NCI-H1417 treated with DMSO at 0.1 percent for 48 hours (cell line): ENCODE measurements at places on chromosomes 7 and 10.

- DNase-seq, result no peak
Observed at GRCh38 chr10:71431239-71432100, 34.8 kb downstream of the CDH23 start.

- no peak for DNase-seq
Observed at GRCh38 chr10:132406750-132407149, 9.8 kb downstream of the PWWP2B start.

DNA sequence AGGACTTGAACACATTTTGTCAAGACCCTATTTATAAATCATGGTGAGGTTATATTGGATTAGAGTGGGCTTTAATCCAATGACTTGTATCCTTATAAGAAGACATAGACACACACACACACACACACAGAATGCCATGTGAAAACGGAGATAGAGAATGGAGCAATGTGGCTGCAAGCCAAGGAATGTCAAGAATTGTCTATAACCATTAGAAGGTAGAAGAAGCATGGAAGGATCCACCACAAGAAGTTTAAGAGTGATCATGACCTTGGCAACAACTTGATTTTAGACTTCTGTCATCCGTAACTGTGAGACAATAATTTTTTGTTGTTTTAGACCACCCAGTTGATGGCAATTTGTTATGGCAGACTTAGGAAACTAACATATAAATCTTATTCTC is 514.2 kb downstream of the TFEC start:
- DNase-seq, result no peak

- no peak for DNase-seq
Observed at GRCh38 chr7:30084212-30084611, 50.6 kb upstream of the MTURN start.

DNA sequence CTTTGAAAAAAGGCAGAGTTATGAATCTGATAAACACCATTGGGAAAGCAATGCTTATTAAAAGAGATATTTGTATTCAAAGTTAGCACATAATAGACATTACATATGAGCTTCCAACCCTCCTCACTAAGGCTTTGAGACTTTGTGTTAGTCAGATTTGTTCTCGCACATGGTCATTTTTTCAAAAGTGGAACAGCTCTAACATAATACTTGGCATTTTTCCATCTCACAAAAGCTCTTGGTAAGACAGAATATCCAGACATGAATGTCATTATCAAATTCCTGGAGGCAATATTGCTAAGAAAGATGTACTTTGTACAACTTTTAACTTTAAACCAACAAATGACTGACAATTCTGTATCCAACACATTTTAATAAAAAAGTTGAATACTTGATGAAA is 292.4 kb upstream of the SMIM30 start:
- DNase-seq, result no peak
